ENCODE measurements at places on chromosomes 13 and 19.

GRCh38 chr13:44206434-44206833 is 167.2 kb upstream of the SERP2 start:
- no peak for DNase-seq

DNA sequence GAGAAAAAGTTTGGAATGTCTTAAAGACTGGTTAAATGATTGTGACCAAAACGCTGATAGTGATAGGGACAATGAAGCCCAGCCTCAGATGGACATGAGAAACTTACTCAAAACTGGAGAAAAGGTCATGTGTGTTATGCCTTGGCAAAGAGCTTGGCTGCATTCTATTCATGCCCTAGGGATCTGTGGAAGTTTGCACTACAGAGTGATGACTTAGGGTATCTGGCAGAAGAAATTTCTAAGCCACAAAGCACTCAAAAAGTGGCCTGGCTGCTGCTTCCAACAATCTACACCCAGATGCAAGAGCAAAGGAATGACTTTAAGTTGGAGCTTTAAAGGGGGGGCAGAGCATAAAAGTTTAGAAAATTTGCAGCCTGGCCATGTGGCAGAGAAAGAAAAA is 521.3 kb downstream of the UQCRFS1 start:
- no peak for DNase-seq

DNA sequence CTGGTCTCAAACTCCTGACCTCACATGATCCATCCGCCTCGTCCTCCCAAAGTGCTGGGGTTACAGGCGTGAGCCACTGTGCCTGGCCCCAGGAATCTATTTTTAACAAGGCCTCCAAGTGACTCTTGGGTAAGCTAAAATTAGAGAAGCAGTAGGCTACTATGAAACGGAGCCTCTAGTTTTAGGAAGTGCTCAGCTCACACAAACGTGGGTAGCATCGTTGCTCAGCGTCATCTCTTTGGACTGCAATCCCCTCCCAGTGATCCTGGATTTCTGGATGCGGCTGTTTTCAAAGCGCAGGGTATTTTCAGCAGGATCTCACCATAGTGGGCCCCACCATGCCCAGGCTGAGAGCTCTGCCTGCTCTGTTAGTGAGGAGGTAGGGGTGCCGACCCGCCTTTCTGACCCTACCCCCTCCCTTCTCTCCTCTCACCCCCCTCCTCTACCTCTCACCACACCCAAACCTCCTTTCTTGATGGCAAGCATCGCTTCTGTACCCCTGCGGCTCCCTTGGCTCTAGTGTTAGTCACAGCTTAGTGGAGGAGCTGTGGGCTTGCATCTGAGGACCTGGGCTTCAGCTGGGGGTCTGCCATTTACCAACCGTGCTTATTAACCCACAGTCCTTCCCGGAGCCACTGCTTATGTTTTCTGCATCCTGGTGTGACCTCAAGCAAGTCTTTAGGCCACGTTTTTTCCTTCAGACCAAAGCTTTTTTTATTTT is 34.2 kb downstream of the GJA3 start:
- no peak for DNase-seq

DNA sequence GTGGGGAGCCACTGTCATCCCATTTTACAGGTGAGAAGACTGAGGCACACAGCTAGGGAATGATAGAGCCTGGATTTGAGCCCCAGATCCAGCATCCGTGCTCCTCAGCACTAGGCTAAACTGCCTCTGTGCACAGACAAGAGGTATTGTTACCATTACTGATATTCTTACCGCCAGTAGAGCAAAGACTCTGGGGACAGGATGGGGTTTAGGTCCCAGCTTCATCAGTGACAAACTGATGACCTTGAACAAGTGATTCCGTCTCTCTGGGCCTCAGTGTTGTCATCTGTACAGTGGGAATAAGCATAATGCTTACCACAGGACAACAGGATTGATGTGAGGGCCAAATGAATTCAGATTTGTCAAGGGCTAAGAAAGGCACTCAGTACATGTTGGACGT is 16.5 kb downstream of the AXL start:
- DNase-seq = no peak

Data from activated naive CD4-positive, alpha-beta T cell treated with anti-CD3 and anti-CD28 coated beads, Interleukin-2, amount 50 U/mL, for 72 hours (primary cell).